ENCODE measurements at places on chromosomes 7 and 10.

DNA sequence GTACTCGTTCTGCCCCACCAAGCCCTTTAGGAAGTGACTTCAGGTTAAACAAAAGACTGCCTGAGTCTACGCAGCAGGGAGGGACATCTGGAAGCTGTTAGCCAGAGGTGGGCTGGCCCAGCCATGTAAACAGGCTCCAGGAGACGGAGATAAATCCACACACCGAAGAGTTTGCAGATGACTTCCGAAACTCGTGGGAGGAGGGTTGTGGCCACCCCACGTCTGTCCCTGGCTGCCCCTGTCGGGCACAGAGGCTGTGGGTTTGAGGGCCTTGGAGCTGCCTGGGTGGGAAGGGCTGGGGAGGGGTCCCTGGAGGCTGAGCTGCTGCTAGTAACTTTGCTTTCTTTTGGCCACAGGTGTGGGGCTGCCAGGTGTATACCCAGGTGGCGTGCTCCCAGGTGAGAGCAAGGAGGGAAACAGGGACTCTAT lies 15.6 kb downstream of the ELN start:
- no peak for DNase-seq

- no peak for DNase-seq
Observed at GRCh38 chr10:4407783-4408182, 418.2 kb upstream of the AKR1E2 start.

DNA sequence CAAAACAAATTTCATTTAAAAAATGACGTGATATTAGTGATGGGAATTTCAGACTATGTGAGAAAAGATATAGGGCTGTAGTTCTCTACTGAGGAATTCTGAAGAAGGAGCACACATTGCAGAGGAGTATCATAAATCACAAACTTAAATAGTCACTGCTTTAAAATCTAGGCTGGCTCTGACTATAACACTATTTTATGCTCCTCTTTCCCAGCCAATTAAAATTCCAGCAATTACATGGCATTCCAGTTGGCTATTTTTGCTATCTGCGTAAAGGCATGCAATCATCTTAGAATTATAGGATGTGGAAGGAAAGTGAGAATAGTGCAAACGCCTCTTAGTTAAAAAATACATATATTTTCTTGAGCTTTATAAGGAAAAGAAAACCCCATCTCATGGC lies 123.1 kb downstream of the GNAI1 start:
- no peak for DNase-seq

DNA sequence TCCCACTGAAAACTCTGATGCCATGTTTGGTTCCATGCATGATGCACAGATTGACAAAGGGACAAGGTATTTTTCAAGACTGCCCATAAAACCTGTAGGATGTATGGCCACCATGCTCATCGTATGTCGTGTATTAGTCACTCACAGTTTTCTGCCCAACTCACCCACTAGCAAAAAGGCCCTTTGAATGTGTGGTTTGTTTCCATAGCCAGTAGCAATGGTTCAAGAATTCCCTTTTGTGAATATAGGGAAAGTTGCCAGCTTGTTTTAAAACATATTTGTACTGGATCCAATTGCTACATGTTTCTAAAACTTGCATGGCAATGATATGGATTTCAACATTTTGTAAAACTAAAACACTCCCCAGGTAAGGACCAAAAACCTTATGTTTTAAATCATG lies 280.9 kb upstream of the YAE1 start:
- DNase-seq = no peak

DNA sequence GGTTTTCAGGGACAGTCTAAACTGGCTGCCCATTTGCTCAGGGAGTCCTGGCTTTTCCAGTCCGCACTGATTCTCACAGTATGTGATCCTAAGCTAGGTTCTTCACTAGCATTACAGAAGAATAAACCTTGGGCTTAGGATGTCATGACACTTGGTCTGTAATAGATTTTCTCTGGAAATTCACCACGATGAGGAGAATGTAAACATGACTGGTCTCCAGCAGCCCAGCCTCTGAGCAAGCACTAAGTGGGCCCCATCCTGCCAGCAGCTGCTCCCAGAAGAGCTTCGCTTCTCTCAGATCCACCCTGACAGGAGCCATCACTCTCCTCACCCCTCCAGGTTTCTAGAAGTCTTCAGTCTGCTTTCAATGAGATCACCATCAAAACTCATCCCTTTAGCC lies 103.7 kb upstream of the ZPBP start:
- DNase-seq = no peak

Data from left ventricle myocardium inferior (tissue), 1 donor.